Eye (tissue), 1 donor: ENCODE measurements at places on chromosomes 4 and X.

DNA sequence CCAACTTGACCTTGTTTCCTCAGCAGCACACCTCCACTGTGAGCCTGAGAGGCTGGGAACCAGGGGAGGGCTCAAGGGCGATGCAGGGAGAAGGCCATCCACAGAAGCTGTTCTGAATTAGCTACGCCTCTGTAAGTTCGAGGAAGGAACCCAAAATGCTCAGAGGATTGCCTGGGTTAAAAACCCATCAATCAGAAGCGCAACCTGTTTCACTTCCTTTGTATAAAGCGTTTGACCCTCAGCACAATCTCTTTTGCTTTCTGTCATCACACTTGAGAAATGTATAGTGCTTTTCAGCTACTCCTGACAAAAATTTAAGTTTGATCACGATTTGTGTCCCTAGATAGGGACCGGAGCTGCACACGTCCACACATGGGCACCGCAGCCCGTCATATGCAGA, 48.0 kb upstream of the MAP3K15 start:
- no peak for DNase-seq

DNA sequence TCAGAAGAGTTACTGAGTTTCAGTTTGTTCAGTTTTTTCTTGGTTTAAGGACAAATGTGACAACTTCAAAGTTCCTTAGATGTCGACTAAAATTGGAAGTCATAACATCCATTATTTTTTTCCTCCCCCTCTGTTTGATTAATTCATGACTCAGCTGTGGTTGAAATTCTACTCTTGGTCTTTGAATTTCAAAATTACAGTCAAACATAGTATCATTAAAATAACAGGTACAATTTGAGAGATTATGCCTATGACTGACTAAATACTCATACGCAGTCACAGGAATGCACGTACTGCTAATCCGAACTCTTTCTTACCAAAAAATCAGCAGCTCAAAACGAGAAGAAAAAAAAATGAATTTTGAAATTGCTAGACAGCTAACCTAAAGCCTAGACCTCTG, 1434.8 kb downstream of the RAPGEF2 start:
- DNase-seq, result no peak

DNA sequence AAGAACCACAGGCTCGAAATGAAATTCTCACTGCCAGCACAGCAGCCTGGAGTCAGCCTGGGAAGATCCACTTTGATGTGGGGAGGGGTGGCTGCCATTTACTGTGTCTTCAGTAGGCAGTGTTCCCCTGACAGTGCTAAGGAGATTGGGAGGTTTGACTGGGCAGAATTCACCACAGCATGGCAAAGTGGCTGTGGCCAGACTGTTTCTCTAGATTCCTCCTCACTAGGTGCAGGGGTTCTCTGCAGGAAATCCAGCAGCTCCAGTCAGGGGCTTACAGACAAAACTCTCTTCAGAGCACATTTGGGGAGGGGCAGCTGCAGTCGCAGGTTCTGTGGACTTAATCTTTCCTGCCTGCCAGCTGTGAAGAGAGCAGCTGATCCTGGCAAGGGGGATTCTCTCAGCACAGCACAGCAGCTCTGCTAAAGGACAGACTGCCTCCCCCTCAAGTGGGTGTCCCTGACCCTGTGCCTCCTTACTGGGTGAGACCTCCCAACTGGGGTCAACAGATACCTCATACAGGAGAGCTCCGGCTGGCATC, 1174.0 kb downstream of the RAPGEF2 start:
- DNase-seq, result no peak

DNA sequence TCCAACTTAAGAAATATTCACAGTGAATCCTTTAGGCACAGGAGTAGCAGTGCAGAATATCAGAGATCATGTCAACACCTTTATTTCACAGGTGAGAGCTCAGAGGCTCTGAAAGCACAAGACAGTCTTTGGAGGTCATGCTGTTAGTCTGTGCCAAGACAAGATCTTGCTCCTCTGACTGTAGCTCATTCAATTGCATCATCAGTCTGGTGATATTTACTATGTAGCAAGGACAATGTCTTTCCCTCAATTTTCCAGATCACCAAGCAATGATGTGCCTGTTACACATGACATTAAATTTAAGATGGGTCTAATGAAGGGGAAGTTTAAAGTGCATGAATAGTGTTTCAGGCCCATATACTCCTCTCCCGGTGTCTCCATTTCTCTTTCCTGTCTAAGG, 277.5 kb downstream of the IL15 start:
- peak; percentile 34 for DNase-seq

GRCh38 chrX:35040871-35041270, 98.3 kb downstream of the FAM47B start:
- no peak for DNase-seq

- no peak for DNase-seq
Observed at GRCh38 chr4:103305355-103305754, 107.2 kb upstream of the CENPE start.

DNA sequence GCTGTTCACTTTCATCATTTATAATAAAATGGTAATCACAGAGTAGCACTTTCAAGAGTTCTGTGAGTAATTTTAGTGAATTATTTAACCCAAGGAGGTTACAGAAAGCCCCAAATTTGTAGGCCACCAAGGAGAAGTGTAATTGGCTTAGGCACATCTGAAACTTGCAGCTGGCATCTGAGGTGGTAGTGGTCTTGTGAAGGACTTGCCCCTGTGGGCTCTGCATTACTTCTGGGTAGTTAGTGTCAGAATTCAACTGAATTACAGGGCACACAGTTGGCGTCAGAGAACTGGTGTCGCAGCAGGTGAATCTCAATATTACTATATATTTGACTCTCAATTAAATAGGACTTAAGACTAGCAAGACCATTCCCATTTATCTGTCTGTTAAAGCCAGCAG, 36.9 kb downstream of the GPR174 start:
- no peak for DNase-seq

- no peak for DNase-seq
Observed at GRCh38 chrX:54786967-54787366, 11.1 kb downstream of the ITIH6 start.

- no peak for DNase-seq
Observed at GRCh38 chrX:121479406-121479805, 432.0 kb downstream of the GLUD2 start.

GRCh38 chr4:140851032-140851636, 94.9 kb upstream of the TBC1D9 start:
- DNase-seq, result peak; percentile 93

GRCh38 chr4:8672486-8672885, 79.9 kb downstream of the CPZ start:
- DNase-seq, result no peak

- DNase-seq, result no peak
Observed at GRCh38 chr4:4421356-4421755, 34.5 kb downstream of the NSG1 start.
